M059J (cell line): ENCODE measurements at places on chromosomes 11 and 22.

- DNase-seq, result no peak
These were observed 7.1 kb upstream of the ADORA2A start for GRCh38 chr22:24420072-24420976.

DNA sequence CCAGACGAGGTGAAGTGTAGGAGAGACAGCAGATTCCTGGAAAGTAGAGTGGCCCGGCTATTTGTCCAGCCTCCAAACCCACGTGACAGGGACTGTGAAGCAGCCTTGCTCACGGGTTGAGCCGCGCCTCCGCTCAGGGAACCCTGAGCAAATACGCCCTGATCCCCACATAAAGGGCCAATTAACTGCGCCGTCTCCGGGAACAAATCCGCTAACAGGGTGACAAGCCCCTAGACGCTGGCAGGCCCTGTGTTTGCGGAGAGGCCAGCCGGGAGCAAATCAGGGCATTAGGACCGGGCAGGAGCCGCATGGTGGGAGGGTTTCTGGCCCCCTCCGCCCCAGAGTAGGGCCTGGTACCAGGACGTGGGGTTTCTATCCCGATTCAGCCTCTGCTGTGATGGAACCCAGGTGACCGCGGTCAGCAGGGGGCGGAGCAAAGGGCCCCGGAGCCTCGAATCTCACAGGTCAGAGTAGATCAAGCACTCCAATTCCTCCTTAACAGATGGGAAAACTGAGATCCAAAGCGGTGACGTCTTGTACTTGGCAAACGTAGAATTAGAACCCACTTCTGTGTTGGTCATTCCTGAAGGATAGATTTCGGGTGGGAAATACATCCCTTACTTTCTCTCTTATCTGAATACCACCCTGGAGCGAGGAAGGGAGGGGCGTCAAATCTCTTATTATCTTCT, 2.0 kb upstream of the ROBO3 start:
- peak; percentile 62 for DNase-seq

GRCh38 chr11:75602951-75603350, 40.9 kb downstream of the SERPINH1 start:
- DNase-seq, result peak; percentile 60

DNA sequence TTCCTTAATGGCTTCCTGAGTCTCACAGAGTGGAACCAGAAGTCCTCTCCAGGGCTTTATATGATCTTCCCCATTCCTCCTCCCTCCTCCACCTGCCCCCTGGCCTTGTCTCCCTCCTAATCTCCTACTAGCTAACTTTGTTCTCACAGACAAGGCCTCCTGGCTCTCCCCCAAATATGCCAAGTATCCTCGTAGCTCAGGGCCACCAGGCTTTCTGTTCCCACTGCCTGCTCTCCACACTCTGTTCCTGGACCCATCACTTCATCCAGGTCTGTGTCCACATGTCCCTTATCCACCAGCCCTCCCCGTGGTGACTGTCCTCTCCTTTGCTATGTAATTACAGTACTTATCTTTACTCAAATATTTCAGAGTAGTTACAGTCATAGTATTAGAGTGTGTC, 23.2 kb upstream of the LMO1 start:
- DNase-seq, result no peak

GRCh38 chr11:62401356-62401755, 17.5 kb upstream of the SCGB1A1 start:
- no peak for DNase-seq

GRCh38 chr22:47566491-47566890, 804.0 kb downstream of the TBC1D22A start:
- no peak for DNase-seq

DNA sequence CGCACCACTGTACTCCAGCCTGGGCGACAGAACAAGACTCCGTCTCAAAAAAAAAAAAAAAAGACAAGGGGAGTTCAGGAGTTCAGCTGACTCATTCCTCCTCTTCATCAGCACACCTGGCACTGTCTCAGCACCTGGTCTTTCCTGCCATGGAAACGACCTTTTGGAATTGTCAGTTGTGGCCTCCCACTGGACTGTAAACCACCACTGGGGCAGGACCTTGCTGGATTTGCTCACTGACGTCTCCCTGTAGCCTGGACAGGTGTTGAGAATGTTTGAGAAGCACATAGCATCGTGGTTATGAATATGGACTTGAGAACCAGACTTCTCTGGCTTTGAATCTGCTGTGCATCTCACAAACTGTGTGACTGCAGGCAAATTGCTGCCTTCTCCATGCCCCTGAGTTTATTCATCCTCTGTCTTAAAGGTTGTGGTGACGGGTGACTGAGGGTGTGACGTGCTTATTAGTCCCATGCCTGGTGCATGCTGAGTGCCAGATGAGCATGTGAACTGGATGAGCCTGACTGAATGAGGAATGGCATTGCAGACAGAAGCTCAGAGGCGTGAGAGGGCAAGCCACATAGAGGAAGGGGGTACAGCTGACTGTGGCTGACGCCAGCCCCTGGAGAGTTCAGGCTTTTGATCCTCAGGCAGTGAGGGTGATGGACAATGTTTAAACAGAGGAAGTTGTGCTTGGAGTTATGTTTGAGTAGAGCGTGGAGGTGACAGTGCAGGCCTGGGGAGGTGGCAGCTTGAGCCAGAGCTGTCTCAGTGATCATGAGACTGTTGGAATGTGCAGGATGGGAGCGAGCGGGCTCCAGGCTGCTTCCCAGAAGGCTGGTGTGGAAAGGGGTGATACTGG, 12.7 kb downstream of the TOM1 start:
- DNase-seq, result peak; percentile 57
